Effector memory CD8-positive, alpha-beta T cell (primary cell): ENCODE measurements at places on chromosomes 7 and 10.

GRCh38 chr7:3034591-3035150 lies 9.0 kb downstream of the CARD11 start:
- H3K27ac ChIP-seq = peak overlapping the region; percentile 70
- H3K36me3 ChIP-seq = peaks cover 50% of the 10 kb centered on the region
- peaks cover 56% of the 10 kb centered on the region for H3K4me1 ChIP-seq
- H3K27me3 ChIP-seq = no peaks in the 10 kb centered on the region

- H3K27ac ChIP-seq = no peak overlapping the region
- no peaks in the 10 kb centered on the region for H3K36me3 ChIP-seq
- no peaks in the 10 kb centered on the region for H3K4me1 ChIP-seq
- no peak for DNase-seq
These were observed 177.2 kb upstream of the DKK1 start for GRCh38 chr10:52136921-52137320.

- peak within 1 kb of the TSS; percentile 86 for H3K4me3 ChIP-seq
- H3K27me3 ChIP-seq = no peaks in the 10 kb centered on the region
These were observed at the start of gene AIFM2 for GRCh38 chr10:70132098-70133029. TSS of gene AIFM2 (minus strand) at chr10:70132825. CDS start at chr10:70124084, 8,741 bp downstream.

DNA sequence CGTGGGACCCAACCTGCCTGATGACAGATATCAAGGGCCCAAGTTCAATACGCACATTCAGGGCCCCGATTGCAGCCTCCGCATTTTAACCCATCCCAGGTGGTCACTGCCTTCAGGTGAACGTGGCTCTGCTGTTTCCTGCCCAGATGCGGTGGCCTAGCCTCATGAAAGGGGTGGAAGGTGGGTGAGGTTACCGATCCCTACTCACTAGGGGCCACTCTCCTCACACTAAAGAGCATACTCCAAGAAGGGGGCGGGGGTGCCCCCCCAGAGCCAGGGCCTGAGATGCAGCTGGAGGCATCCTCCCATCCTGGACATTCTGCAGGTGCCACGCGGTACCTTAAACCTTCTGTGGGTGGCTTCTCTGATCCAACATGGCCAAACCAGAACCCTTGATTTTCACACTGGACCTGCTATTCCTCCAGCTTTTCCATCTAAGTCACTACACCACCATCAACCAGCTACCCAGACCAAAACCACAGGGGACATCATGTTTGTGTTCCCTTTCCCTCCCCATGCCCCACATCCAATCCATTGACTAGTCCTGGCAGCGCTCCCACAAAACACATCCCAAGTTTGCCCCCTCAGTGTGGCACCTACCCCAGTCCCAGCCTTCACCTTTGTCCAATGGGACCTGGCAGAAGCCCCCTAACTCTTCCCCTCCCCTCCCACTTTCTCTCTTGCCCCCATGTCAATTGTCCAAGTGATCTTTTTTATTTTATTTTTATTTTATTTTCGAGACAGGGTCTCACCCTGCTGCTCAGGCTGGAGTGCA lies 30.0 kb downstream of the PRLHR start:
- H3K4me1 ChIP-seq = no peaks in the 10 kb centered on the region
- H3K36me3 ChIP-seq = no peaks in the 10 kb centered on the region
- DNase-seq = no peak
- no peak overlapping the region for H3K4me3 ChIP-seq
- peaks cover 14% of the 10 kb centered on the region for H3K27me3 ChIP-seq
- H3K27ac ChIP-seq = no peak overlapping the region

GRCh38 chr7:41142904-41143473 lies 559.9 kb downstream of the INHBA start:
- no peaks in the 10 kb centered on the region for H3K4me1 ChIP-seq
- DNase-seq = no peak
- no peak overlapping the region for H3K27ac ChIP-seq
- H3K4me3 ChIP-seq = no peak overlapping the region

GRCh38 chr10:30158325-30158960 lies 99.1 kb upstream of the JCAD start:
- no peaks in the 10 kb centered on the region for H3K36me3 ChIP-seq
- no peak for DNase-seq
- H3K27me3 ChIP-seq = peaks cover 52% of the 10 kb centered on the region
- H3K4me1 ChIP-seq = no peaks in the 10 kb centered on the region

GRCh38 chr7:131600085-131600881 lies 43.9 kb upstream of the PODXL start:
- no peak overlapping the region for H3K27ac ChIP-seq
- no peaks in the 10 kb centered on the region for H3K4me1 ChIP-seq
- H3K4me3 ChIP-seq = no peak overlapping the region
- H3K27me3 ChIP-seq = peaks cover 54% of the 10 kb centered on the region
- peaks cover 4% of the 10 kb centered on the region for H3K36me3 ChIP-seq

- peaks cover 4% of the 10 kb centered on the region for H3K4me1 ChIP-seq
- H3K27me3 ChIP-seq = no peaks in the 10 kb centered on the region
- H3K27ac ChIP-seq = no peak overlapping the region
- DNase-seq = no peak
- no peak overlapping the region for H3K4me3 ChIP-seq
- H3K36me3 ChIP-seq = peaks cover 9% of the 10 kb centered on the region
These were observed 95.8 kb downstream of the CLEC2L start for GRCh38 chr7:139619367-139619657.

- H3K4me3 ChIP-seq = no peak overlapping the region
- H3K36me3 ChIP-seq = peaks cover 5% of the 10 kb centered on the region
- no peak overlapping the region for H3K27ac ChIP-seq
- no peaks in the 10 kb centered on the region for H3K27me3 ChIP-seq
- DNase-seq = no peak
These were observed 106.9 kb upstream of the PDLIM1 start for GRCh38 chr10:95397747-95398146.

GRCh38 chr7:96102096-96102811 lies 219.6 kb downstream of the SLC25A13 start:
- DNase-seq = no peak
- no peaks in the 10 kb centered on the region for H3K4me1 ChIP-seq
- no peaks in the 10 kb centered on the region for H3K36me3 ChIP-seq
- no peak overlapping the region for H3K27ac ChIP-seq
- no peak overlapping the region for H3K4me3 ChIP-seq

DNA sequence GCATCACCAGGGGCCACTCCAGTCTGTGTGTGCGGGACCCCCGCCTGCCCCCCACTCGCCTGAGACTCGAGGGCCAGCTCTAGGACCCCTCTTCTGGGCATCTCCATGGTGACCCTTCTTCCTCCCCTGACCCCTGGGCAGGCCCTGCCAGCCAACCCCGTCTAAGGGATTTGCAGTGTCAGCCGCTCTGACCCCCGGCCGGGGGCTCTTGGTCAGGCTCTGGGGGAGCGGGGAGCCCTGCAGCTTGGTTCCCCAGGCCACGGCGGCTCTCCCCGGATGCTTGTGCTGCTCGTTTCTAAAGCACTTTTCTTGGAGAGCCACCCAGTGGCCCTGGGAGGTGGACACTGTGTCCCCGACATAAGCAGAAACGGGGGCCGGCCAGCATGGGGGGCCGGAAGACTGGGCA lies 5.3 kb downstream of the TTYH3 start:
- H3K27ac ChIP-seq = no peak overlapping the region
- no peaks in the 10 kb centered on the region for H3K36me3 ChIP-seq
- no peak for DNase-seq
- H3K4me1 ChIP-seq = peaks cover 24% of the 10 kb centered on the region
- no peaks in the 10 kb centered on the region for H3K27me3 ChIP-seq
- H3K4me3 ChIP-seq = no peak overlapping the region

DNA sequence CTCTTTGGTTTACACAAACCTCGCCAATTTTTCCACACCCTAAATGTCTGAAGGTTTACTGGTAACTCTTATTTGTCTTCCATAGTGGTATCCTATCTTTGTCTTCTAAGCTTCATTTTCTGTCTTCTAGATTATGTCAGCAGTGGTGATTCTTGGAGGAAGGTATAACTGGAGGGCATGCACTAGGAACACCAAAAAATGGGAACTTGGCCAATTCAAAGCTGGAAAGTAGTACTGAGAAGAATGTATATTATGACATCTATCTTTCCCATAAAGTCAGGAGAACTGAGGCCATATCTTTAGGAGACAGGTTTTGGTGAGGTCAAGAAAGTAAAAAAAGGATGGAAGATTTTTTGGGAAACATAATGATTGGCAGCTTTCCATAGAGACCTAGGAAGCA lies 113.3 kb downstream of the CPEB3 start:
- H3K4me3 ChIP-seq = no peak overlapping the region
- H3K4me1 ChIP-seq = no peaks in the 10 kb centered on the region
- no peak overlapping the region for H3K27ac ChIP-seq
- no peaks in the 10 kb centered on the region for H3K27me3 ChIP-seq

DNA sequence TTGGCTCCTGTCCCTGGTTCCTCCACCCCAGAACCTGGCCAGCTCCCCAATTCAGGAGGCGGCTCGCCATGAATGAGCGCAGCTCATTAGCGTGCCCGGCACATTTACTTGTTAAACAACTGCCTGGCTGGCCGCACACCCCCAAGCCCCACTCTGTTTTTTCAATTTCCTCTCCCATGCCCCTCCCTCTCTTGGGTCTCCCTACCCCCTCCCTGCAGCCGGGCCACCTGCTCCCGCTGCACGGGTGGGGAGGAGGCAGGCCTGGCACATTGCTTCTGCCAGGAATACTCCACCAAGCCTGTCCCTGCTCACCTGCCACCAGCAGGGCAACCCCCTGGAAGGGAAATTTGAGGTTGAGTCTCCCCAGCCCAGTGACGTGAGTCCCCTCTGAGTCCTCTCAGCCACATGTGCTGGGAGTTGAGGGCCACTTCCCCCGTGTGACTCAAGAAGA lies 2.5 kb upstream of the SLIT1 start:
- H3K36me3 ChIP-seq = no peaks in the 10 kb centered on the region
- H3K27me3 ChIP-seq = peaks cover 73% of the 10 kb centered on the region
- no peak for DNase-seq
- H3K4me1 ChIP-seq = peaks cover 4% of the 10 kb centered on the region
- H3K27ac ChIP-seq = no peak overlapping the region
- H3K4me3 ChIP-seq = no peak overlapping the region

- peaks cover 18% of the 10 kb centered on the region for H3K27me3 ChIP-seq
- H3K27ac ChIP-seq = no peak overlapping the region
- H3K36me3 ChIP-seq = peaks cover 3% of the 10 kb centered on the region
- no peak overlapping the region for H3K4me3 ChIP-seq
These were observed 27.1 kb downstream of the ABCB4 start for GRCh38 chr7:87448388-87448787.

GRCh38 chr10:29120216-29120615 lies 168.7 kb upstream of the LYZL1 start:
- no peak overlapping the region for H3K4me3 ChIP-seq
- no peak for DNase-seq
- no peaks in the 10 kb centered on the region for H3K4me1 ChIP-seq
- H3K36me3 ChIP-seq = no peaks in the 10 kb centered on the region

GRCh38 chr7:102305414-102306268 lies 19.0 kb downstream of the SH2B2 start:
- DNase-seq = no peak
- peak overlapping the region; percentile 55 for H3K4me3 ChIP-seq
- H3K36me3 ChIP-seq = peaks cover 11% of the 10 kb centered on the region
- H3K27me3 ChIP-seq = no peaks in the 10 kb centered on the region
- peak overlapping the region; percentile 79 for H3K27ac ChIP-seq

GRCh38 chr10:3783316-3783681 lies 1.7 kb downstream of the KLF6 start:
- peaks cover 96% of the 10 kb centered on the region for H3K36me3 ChIP-seq
- DNase-seq = peak; percentile 71
- peak overlapping the region; percentile 100 for H3K27ac ChIP-seq
- peak overlapping the region; percentile 100 for H3K4me3 ChIP-seq

DNA sequence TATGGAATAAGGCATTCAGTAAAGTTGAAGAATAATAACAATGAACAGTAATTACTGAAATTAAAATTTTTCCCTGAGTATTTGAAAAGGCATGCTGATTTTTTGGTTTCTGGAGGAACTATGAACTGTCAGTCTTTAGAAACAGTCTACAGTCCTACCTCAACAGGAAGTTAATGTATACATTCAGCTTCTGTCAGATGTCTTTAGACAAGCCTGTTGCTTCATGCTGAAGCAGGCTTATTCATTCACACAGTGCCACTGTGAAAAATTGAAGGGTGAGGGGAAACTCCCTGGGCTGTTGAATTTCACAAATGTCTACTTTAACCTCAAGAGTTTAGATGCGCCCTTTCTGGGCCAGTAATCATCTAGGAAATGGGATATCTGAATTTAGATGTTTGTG lies 3.5 kb downstream of the NRF1 start:
- peaks cover 71% of the 10 kb centered on the region for H3K4me1 ChIP-seq
- no peak overlapping the region for H3K27ac ChIP-seq
- no peak for DNase-seq
- H3K4me3 ChIP-seq = no peak overlapping the region

DNA sequence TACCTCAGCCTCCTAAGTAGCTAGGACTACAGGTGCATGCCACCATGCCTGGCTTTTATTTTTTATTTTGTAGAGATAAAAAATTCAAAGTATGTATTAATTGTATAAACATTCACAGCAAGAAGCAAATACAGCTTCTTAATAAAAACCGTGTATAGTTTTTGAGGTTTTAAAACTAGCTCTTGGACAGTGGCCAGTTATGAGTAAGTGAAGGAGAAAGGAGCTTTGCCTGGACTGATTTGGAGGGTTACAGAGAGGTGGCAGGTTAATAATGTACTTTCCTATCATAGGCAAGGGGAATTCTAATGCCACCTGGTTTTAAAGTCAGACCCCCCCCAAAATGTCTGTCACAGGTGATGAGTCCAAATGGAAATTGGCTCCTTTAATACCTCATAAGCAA lies 43.4 kb downstream of the ZNRF2 start:
- no peak overlapping the region for H3K27ac ChIP-seq
- H3K27me3 ChIP-seq = no peaks in the 10 kb centered on the region
- DNase-seq = no peak
- H3K36me3 ChIP-seq = peaks cover 20% of the 10 kb centered on the region
- peaks cover 69% of the 10 kb centered on the region for H3K4me1 ChIP-seq

GRCh38 chr7:41401833-41402232 lies 301.1 kb downstream of the INHBA start:
- no peaks in the 10 kb centered on the region for H3K27me3 ChIP-seq
- H3K4me3 ChIP-seq = no peak overlapping the region
- no peaks in the 10 kb centered on the region for H3K4me1 ChIP-seq

DNA sequence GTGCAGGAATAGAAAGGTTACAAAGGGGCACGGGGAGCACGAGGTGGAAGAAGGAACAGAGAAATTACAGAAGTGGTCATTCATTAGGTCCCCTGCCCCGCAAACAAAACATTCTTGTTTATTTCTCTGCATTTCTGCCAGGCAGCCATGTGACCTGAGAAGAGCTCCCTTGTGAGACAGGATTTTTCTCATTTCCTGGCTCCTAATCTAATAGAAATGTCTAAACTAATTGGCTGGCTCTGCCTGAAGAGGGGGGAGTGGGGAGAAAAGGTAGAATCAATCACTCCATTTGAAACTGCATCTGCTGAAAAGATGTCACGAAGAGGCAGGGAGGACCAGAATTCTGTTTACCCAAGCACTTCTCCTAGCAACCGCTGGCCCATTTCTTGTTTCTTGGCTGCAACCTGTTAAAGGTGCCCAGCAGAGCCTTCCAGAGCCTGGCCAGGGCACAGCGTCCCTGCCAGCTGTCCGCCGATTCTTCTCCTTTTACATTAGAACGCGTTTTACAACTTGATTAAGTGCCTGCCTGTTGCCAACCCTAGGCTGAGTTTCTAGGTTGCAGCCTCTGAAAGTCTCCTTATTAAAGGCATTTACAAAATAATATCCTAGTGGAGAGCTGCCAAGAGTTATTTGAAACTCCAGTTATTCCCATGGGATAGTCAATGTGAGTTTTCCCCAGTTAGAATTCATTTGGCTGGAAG lies 1227.6 kb downstream of the TYW1 start:
- no peaks in the 10 kb centered on the region for H3K4me1 ChIP-seq
- no peak for DNase-seq
- H3K27me3 ChIP-seq = no peaks in the 10 kb centered on the region
- H3K27ac ChIP-seq = no peak overlapping the region
